ENCODE measurements at places on chromosomes 12 and 14. TPM values are rescaled to one million over a fixed set of nuclear protein-coding genes. Genes with fewer than 3 reads are reported as not detected.

Gene HOXC12
- not detected for total RNA-seq

Gene SLC24A4
- total RNA-seq: 0.53 TPM

Gene AKAP3
- 5.9 TPM for total RNA-seq

Gene RNASE1
- 295 TPM for total RNA-seq

Gene KRT83
- not detected for total RNA-seq

Gene TMTC3
- total RNA-seq: 11.2 TPM

Gene ACRBP
- total RNA-seq: 0.60 TPM

Gene BORCS5
- 10.5 TPM for total RNA-seq

DNA sequence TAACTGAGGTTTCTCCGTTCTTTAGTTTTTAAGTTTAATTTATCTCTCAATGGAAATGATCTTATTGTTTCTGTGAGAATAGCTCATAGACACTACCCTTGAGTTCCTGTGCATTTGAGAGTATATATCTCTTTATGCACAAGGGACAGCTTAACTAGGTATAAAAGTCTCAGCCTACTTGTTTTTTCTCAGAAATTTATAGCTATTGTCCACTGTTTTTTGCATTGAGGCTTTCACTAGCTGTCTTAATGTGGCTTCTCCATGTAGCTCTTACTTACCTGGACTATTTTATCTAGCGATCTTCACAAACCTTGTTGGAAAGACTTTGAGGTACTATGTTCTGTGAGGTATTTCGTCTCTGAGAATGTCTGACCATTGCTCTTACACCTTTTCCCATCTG is 153.9 kb upstream of the RTL1 start:
- no peak for DNase-seq

DNA sequence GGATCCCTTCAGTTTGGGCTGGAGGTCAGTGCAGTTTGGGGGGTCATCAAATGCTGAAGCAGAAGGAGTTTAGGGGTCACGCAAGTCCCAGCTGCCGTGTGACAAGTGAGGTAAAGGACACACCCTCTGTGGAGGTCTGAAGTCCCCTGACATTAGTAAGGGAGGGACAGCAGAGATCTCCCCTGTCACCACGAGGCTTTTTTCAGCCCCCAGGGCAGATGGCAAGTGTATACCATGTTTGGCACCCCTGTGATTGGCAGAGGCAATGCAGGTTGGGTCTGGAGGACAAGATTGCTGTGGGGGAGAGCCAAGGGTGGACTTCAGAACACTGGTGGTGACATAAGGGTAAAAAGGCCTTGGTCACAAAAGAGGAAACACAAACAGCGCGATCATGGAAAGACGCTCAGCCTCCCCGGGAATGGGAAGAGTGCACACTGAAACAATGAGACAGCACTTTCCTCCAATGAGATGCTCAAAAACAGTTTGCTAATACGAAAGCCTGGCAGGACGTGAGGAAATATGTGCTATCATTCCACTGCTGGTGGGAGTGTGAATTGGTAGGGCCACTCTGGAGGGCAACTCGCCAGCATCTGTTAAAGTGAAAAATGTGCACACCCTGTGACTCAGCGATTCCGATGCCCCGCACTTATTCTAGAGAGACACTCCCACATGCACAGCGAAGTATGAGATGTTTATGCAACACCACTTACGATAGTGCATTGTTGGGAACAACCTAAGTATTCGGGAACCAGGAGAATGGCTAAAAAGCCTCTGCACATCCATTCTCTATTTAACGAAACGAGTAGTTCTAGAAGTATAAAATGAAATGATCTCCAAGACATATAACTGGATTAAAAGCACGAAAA is 14.4 kb upstream of the CD27 start:
- peak; percentile 96 for DNase-seq

- peak; percentile 48 for DNase-seq
Measured at GRCh38 chr14:95319312-95320077, at the start of gene CLMN. CLMN (minus strand) TSS chr14:95319908; CDS start chr14:95319792, 116 bp downstream.

GRCh38 chr14:96727073-96727472 is 70.1 kb upstream of the VRK1 start:
- no peak for DNase-seq

DNA sequence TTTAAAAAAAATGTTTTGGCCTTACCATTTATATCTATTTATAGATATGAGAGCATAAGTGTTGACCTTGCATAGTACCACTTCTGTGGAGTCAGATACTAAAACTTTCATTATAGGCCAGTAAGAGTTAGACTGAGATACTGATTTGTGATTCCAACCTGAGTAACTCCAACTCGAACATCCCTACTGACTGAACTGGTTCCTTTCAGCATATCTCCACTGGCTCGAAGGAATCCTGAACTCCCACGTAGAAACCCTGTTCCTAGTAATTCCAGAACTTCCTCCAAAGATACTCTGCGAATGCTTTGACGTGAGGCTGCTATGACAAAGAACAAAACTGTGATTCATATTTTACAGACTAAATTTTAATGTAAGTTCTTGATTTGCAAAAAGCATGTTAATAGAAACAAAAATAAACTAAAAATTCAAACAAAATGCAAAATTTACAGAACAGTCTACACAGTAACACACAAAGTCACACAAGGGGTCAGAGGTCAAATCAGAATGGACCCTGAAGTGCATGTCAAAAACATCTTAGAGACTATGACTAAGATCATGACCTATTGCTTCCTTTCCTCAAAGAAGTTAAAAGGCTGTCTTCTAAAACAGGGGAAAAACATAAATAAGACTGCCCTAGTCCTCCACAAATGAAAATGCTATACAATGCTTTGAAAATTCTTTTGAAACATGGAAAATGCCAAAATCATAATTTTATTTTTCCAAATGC is 31.5 kb downstream of the HEATR5A start:
- DNase-seq: no peak

DNA sequence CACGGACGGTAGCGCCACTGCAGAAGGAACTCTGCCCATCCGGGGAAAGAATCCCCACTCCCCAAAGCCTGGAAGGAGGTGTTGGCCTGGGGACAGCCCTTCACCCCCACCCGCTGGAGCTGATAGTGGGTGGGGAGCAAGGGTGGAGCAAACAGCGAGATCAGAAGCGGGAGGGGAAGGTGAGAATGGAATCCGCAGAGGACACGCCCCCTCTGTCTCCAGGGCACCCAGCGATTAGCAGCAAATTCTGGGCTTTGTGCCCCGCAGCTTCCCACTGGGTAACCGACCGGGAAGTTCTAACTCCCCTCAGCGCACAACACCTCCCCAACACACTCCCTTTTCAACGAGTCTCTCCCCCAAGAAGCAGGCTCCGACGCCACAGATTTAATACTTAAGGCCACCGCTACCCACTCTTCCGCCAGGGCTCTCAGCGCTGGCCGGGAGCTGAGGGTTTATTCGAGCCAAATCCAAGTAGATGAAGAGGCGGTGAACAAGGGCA is 1.4 kb downstream of the SLC25A29 start:
- DNase-seq: peak; percentile 83

GRCh38 chr12:6823182-6824084 is 1.8 kb downstream of the GPR162 start:
- DNase-seq: no peak

GRCh38 chr12:6817662-6818157 is 3.9 kb upstream of the GPR162 start:
- no peak for DNase-seq

GRCh38 chr12:124480469-124481256 is 86.7 kb downstream of the NCOR2 start:
- peak; percentile 66 for DNase-seq

DNA sequence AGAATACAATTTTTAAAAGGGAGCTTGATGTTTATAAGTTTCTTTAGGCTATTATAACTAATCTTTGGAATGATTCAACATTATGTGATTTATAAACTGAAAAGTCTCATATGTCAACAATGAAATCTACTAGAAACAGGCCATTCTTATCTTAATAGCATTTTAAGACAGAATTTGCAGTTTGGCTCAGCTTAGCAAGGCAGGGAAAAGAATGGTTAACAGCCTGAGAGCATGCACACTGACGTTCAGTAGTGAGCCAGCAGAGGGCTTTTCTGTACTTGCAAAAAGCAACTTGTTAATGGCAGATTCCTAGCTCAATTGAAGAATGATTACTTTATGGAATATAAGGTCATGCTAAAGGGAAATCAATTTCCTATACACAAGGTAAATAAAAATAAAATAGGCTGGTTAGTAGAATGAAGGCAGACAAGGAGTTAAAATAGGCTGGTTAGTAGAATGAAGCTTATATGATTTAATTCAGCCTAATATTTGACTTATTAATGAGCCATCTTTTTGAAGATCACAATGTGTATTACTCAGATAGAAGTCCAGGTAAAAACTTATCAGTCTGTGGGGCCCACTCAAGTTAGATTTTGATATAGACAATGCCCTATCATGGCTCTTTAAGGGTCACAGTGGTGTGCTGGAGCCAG is 95.9 kb downstream of the OTOGL start:
- DNase-seq: peak; percentile 34

DNA sequence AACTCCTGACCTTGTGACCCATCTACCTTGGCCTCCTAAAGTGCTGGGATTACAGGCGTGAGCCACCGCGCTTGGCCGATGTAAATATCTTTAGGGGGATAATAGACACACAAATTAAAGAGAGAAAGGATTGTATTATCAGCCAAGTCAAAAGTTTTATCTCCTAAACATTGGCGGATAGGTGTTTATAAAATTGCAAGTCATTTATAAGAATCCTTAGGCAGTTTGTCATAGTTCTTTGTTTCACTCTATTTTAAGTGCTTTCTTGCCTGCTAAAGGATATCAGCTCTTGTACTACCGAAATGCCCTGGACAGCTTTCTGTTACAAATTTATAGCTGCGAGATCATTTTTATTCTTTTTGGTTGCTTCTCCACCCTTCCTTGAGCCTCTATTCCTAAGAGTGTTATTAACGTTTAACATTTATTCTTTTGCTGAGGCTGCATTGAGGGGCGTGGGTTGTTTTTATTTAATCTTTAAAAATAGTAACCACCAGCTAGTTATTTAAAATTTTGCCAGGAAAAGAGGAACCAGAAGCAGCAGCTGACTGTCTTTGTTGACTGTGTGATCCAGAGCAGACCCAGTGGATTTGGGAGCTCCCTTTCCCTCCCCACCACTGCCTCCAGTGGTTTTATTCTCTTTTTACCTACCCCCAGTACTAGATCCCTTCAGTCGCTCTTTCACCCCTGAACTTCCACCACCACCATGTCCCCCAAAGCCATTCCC is 106.4 kb downstream of the DIP2B start:
- DNase-seq: no peak

DNA sequence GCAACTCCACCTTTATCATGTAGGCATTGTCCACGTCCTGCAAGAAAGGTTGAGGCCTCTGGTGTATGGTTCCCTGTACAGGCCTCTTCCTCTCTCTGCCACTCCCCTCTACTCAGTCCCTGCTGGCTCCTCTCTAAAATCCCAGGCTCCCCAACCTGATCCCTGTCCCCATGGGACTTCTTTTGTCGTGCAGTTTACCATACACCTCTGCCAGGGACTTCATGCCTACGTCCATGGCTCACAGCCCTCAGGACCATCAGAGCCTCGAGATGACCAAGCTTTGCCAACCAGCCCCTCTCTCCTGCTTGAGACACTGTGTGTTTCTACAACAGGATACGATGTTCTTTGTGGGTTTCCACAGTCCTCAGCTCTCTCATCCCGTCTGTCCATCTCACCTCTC is 2.9 kb downstream of the KRT2 start:
- no peak for DNase-seq

- DNase-seq: no peak
Measured at GRCh38 chr12:39816671-39817185, 197.1 kb upstream of the ABCD2 start.

- DNase-seq: no peak
Measured at GRCh38 chr12:27896419-27896990, 76.0 kb downstream of the PTHLH start.

- no peak for DNase-seq
Measured at GRCh38 chr14:94044476-94045091, 18.4 kb downstream of the OTUB2 start.

GRCh38 chr12:57580466-57580795 is 10.6 kb upstream of the PIP4K2C start:
- DNase-seq: no peak

DNA sequence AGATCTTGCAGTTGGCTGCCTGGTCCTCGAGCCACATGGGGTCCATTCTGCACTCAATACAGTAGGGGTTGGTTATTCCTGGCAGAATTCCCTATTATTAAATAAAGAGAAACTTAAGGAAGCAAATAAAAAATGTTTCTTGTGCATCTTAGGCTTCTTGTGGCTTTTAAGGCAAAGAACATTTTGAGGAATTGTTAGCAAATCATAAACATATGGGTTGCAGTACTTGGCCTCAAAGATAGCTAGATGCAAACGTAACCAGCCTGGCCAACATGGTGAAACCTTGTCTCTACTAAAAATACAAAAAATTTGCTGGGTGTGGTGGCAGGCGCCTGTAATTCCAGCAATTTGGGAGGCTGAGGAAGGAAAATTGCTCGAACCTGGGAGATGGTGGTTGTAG is 50.8 kb upstream of the KCNA5 start:
- DNase-seq: no peak

GRCh38 chr14:71525663-71526221 is 406.5 kb upstream of the RGS6 start:
- DNase-seq: no peak

- no peak for DNase-seq
Measured at GRCh38 chr14:68748691-68749090, 44.2 kb downstream of the ZFP36L1 start.

GRCh38 chr12:2858944-2859421 is 2.1 kb upstream of the TEX52 start:
- no peak for DNase-seq

- DNase-seq: no peak
Measured at GRCh38 chr12:22229652-22230279, 104.7 kb downstream of the ST8SIA1 start.

DNA sequence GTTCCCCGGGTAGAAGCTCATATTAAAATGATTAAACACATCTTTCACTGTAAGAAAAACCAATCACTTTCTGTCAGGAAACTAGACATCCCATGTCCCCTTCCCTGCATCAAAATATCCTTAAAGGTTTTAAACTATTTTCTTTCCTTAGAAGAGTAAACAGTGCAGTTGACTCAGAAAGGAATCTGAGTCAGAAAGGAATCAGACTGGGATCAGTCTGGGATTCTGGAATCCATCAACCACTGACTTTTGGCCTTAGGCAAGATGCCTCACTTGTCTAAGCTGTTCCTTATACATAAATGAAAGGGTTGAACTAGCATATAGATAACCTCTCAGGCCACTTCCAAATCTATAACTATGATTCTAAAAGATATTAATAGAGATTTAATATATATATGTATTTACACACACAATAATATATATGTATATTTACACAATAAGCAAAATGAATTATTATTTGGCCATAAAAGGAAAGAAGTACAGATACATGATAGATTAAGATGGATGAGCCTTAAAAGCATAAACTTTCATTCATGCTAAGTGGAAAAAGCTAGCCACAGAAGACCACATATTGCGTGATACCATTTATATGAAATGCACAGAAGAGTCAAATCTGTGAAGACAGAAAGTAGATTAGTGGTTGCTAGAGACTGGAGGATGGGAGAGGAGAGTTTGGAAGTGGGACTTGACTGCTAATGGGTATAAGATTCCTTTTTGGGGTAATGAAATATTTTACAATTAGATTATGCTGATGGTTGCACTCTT is 114.4 kb downstream of the SLC38A1 start:
- no peak for DNase-seq
